ENCODE measurements at places on chromosomes 11 and 22.

GRCh38 chr11:77580712-77581337 is 8.9 kb upstream of the AQP11 start:
- DNase-seq = no peak

DNA sequence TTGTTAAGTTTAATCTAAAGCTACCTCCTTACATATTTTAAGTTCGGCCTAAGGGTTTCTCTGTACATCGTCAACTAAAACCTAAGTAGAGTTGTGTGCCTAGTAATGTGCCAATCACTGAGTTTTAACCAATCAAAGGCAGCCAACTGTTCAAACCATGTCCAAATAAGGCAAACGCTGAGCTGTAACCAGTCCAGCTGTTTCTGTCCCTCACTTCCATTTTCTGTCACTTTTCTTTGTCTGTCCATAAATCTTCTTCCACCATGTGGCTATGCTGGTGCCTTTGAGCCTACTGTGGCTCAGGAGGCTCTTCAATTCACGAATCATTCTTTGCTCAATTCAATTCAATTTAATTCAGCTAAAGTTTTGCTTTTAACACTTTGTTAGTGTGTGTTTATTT is 13.9 kb upstream of the ATXN10 start:
- no peak for DNase-seq

GRCh38 chr11:26276798-26277424 is 55.0 kb upstream of the ANO3 start:
- DNase-seq = no peak

GRCh38 chr11:2192435-2192834 is 20.8 kb upstream of the TH start:
- DNase-seq = no peak

DNA sequence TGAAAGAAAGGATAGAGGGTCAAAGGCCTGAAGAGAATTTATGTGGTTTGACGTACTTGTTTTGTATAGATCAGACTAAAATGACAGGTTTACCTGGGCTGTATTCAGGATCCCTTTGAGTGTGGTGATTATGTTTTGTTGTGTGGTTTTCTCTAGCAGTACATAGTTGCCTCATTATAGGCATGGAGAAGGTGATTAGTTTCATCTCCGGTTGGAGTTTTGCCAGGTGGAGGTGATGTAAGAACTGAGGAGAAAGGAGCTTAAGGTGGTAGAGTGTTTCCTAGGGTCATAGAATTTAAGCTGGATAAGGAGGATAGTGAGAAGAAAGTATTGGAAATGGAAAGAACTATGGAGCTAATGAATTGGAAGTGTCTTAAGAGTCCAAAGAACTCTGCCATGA is 229.0 kb downstream of the TMEM135 start:
- no peak for DNase-seq

All from activated effector memory CD4-positive, alpha-beta T cell treated with Interleukin-2 at 50 U/mL for 16 hours (primary cell).